Tibial nerve (tissue), 4 donors: ENCODE measurements at places on chromosomes 7 and 10. TPM values are rescaled to one million over a fixed set of nuclear protein-coding genes. Genes with fewer than 3 reads are reported as not detected.

- no peak for DNase-seq
Measured at GRCh38 chr7:128167042-128167701, 73.9 kb upstream of the LEP start.

GRCh38 chr7:110898516-110898915 lies 192.4 kb upstream of the LRRN3 start:
- no peak for DNase-seq

- no peak for DNase-seq
Measured at GRCh38 chr7:33646891-33647391, 258.4 kb upstream of the BMPER start.

- no peak for DNase-seq
Measured at GRCh38 chr7:21656081-21656480, 113.2 kb downstream of the DNAH11 start.

DNA sequence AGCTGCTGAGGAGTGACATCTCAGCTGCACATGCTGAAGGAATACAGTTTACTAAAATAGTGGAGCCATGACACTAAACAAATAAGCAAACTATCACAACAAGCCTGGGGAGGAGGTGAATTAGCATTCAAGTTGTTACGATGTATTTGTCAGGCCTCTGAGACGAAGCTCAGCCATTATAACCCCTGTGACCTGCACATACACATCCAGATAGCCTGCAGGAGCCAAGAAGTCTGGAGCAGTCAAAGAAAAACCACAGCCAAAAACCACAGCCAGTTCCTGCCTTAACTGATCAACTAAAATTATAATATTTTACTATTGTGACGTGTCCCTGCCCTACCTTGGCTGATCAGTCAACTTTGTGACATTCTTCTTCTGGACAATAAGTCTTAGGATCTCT lies 68.6 kb downstream of the NSUN6 start:
- no peak for DNase-seq

- no peak for DNase-seq
Measured at GRCh38 chr7:41536873-41537665, 165.8 kb downstream of the INHBA start.

DNA sequence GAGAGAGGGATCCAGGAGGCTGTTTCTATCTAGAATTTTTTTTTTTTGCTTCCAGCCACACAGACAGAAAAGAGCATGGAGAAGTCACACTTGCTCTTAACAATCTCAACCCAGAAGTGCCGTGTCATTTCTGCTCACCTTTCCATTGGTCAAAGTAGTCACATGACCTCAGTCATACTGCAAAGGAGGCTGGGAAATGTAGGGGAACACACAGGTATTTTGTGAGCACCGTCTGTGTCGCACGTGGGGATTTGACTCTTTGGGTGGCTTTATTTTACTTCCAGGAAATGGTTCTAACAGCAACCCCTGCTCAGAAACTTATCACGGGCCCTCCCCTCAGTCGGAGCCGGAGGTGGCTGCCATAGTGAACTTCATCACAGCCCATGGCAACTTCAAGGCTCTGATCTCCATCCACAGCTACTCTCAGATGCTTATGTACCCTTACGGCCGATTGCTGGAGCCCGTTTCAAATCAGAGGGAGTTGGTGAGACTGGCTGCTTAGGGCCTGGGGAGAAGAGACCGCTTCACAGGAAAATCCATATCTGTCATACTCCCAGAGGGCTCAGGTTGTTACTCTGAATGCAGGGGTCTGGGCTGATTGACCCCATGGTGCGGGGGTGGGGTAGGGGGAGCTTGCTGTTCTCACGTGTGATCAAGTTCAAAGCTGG lies 13.1 kb upstream of the CPA1 start:
- DNase-seq, result no peak

DNA sequence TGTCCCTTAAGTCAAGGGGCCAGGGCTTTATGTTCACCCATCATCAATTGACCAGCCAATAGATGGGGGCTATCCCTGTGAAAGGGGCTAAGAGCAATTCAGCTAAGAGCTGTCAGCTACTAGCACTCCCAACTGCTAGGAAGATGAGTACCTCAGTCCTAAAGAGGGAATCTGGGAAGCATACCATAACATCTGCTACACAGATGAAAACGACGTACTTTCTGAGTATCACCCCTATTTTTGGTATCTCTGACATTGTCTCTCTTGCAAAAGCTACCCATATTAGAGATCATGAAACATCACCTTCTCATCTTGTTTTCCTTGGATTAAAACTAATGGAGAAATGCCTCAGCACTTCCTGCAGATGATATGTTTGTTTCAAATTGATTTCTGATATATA lies 7.5 kb upstream of the SMNDC1 start:
- DNase-seq, result no peak

GRCh38 chr10:6390213-6390845 lies 187.6 kb downstream of the PFKFB3 start:
- DNase-seq, result no peak

DNA sequence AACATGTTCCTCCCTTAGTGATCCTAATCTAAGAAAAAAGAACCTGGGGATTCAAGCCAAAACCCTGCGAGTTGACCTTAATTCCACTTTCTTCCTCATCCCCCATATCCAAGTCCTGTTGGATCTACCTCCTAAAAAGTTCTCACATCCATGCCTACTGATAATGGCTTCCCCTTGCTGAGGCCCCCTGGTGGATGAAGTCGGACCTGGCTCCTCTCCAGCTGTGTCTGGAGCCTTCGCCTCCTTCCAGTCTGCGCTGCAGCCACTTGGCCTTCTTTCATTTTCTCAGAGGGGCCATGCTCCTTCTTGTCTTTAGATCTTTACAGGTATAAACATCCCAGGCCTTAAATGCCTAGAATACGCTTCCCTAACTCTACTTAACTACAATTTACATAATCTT lies 8.1 kb downstream of the PDE1C start:
- DNase-seq, result peak; percentile 23

DNA sequence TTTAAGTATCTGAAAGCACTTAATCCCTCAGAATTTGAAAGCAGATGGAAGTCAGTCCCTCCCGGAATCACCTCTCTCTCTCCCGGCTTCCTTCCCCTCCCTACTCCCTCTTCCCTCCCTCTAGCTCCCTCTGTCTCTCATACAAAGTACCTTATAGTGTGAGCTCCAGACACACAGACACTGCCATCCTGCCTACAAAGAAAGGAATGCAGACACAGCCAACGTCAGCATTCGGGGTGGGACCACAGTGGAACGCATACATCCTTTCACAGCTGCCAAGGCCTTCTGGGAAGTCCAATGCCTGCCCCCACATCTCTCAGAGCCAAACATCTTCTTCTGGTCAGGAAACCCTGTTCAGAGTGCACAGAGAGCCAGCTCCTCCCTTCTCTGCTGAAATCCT lies 9.3 kb downstream of the NOD1 start:
- DNase-seq, result peak; percentile 69

The OR6B1 gene
- total RNA-seq, result not detected

The C1QL3 gene
- total RNA-seq, result not detected

The PRSS37 gene
- not detected for total RNA-seq
